Endothelial cell (in vitro differentiated cells): ENCODE measurements at places on chromosomes 5 and 9.

GRCh38 chr5:133939668-133940067, 28.8 kb downstream of the C5orf15 start:
- DNase-seq: no peak

GRCh38 chr5:11527652-11528349, 376.4 kb downstream of the CTNND2 start:
- DNase-seq: no peak

DNA sequence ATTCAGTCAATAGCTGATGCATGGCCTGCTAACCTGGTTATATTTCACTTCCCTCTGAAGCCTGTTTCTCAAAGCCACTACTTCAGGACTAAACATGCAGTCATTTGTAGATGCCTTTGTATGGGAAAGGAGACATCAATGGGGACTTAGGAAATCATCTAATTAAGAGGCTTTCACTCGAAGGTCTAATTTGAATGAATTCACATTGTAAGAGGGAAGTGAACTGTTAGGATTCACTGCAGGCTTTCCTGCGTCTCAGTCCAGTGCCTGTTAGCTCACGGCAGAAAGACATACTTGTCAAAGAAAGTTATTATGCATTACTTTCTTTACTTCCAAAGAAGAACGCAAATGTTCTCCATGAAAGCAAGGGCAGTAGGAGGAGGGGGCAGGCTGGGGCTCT, 50.6 kb upstream of the CDK20 start:
- no peak for DNase-seq

DNA sequence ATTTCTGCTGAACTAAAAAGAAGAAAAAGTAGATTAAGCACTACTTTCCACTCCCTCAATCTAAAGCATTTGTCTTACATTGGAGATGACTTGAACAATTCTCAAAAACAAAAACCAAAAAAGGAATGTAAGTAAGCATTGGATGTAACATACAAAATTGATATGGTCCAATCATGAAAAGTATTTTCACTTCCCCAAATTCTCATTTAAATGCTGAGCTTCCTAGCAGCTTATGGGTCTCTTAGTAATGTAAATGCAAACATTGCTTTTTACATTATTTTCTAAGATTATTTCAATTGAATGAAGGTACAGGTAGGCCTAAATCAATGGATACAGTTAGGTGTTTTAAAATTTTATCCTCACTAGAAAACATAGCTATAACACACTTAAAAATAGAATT, 20.0 kb downstream of the ANKH start:
- DNase-seq: no peak

DNA sequence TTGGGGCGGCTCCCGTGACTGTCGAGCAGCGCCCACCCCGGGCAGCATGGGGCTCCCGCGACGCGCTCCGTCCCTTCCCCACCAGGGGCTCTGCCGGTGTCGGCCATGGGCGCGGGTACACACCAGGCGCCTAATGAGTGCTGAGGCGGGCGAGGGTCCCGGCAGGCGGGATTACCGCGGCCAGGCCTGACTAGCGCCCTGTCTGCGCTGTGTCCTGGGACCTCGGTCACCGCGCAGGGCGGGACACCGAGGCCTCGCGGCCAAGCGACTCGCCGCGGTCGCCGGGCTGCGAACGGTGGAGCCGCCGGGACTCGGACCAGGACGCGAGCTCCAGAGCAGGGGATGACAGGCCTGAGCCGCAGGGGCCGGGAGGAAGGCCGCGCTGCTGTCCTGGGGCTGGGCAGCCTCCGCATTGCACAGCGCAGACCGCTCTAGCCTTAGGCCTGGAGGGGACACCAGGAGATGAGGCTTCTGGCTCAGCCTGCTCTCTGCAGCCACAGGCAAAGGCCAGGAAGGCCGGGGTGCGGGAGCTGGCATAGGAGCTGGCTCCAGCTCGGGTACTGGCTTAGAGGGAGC, 14.1 kb downstream of the LCN10 start:
- peak; percentile 52 for DNase-seq

DNA sequence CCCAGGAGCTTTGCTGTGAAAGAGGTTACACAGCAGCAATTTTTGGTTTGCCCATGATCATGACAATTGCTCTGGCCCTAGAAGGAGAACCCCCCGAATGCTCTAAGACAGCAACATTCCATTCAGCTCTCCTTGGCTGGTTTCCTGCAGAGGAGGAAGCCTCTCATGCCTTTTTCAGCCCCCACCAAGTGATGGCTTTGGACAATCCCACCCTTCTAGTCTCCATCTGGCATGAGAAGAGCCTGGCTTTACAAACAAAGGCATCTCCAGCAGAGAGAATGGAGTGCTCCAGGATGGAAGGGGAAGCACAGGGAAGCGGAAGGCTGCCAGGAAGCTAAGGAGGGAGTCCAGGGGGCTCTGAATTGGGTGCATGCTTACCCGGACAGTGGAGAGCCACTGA, 98.4 kb downstream of the CRB2 start:
- no peak for DNase-seq

- no peak for DNase-seq
Observed at GRCh38 chr5:178381921-178382695, 149.5 kb upstream of the PHYKPL start.

DNA sequence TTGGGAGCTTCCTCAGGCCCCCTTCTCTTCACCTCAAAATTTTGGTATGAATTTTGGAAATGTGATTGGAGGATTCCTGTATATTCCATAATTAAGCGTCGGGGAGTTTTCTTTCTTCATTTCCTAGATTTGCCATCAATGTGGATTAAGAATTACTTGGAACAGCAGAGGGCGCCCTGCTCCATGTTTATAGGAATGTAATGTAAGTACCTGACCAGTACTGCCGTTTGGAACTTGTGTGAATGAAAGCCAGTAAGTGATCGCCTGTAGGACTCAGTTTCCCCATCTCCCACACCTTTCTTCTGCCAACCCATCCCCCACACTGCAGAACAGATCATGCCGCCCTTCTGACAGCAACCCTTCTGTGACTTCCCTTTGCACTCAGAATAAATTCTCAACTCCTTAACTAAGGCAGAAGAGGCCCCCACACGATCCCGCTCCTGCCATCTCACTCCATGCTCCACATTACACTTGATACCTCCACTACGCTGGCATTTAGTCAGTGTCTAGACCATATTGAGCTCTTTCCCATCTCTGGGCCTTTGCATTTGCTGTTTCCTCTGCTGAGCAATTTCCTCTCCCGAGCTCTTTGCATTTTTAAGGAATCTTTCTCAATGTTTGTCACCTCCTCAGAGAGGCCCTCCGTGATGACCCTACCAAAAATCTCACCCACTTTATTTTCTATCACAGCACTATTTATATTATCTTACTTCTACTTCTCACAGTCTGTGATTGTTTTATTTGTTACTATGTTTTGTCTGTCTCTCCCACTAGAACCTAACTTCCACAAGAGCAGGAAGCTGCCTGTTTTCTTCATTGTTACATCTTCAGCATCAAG, 79.5 kb upstream of the HTR4 start:
- DNase-seq: peak; percentile 79

- DNase-seq: peak; percentile 87
Observed at GRCh38 chr5:141512390-141512910, 23.6 kb downstream of the PCDHGC5 start.

DNA sequence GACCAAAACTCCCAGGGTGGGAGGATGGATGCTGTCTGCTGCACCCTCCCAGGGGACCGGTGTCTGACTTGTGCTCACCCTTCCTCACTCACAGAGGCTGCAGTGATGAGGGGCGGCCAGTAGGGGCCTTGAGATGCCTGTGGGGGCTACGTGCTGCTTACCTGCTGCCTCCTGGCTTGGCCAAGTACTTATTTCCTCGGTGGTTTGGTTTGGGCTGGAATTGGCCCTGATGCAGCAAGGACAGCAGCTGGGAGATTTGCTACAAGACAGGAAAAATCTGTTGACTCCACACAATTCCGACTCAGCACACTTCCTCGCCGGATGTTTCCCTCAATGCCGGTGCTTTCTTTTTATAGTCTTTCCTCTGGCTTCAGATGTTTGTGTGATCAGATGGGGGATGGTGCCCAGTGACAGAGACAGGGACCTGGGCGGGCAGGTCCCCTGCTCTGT, 6.6 kb downstream of the PCDH12 start:
- DNase-seq: peak; percentile 70

DNA sequence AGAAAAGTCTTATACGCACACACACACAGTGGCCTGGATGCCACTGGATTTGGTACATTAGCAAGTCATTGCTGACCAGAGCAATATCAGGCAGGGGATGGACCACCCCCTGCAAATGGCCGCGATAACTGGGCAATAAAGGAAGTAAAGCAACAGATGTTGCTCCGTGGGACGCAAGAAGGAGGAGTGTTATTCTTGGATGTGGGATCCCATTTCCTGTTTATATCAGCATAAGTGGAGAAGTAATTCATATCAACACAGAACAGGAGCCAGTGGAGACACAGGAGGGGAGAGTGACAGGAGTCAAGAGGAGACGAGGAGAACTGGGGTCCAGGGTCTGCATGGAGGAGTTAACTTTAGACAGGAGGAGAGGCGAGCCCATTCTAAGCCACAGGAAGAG, 18.4 kb downstream of the RUFY1 start:
- DNase-seq: no peak

GRCh38 chr5:142364251-142365145, 39.7 kb upstream of the SPRY4 start:
- DNase-seq: no peak

DNA sequence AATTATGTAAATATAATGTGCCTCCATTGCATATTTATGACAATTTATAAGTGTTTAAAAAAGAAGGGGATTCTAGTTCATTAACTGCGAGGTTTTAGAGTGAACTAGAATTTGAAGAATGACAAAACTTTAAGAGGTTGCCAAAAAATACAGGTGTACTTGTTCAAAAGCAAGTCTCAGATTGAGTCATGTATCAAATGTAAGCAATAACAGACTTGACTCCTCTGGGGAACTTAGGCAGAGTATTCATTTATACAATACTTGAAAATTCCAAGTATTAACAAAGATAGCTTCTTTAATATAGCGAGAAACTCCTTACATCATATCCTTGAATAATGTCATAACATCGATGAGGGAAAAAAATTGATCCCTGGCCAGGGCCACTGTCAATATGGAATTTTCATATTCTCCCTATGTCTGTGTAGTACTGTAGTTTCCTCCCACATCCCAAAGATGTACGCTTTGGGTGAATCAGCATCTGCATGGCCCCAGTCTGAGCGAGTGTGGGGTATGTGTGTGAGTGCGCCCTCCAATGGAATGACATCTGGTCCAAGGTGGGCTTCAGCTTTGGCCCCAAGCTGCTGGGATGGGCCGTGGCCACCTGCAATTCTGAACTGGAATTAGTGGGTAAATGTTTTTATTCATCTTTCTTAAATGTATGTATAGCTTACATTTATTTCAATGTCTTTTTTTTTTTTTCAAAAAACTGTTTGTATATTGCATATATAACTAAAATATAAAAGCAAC, 70.1 kb downstream of the RIC1 start:
- no peak for DNase-seq

DNA sequence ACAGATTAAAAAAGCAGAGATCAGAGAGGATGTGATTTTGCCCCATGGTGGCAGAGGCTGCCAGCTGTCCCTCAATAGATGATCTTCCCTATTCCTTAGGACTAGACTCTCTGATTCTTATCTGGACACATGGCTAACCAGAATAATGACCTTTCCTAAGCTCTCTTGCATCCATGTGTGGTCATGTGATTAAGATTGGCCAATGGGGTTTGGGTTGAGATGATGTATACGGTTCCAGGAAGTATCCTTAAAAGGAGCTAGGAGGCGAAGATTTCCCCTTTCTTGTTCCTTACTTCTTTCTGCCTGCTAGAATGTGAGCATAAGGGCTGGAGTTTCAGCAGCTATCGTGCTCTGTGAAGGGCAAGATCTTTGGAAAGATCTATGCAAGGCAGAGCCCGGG, 39.8 kb downstream of the FOXI1 start:
- DNase-seq: no peak

GRCh38 chr5:179196405-179197079, 136.4 kb downstream of the ZNF354C start:
- DNase-seq: no peak

DNA sequence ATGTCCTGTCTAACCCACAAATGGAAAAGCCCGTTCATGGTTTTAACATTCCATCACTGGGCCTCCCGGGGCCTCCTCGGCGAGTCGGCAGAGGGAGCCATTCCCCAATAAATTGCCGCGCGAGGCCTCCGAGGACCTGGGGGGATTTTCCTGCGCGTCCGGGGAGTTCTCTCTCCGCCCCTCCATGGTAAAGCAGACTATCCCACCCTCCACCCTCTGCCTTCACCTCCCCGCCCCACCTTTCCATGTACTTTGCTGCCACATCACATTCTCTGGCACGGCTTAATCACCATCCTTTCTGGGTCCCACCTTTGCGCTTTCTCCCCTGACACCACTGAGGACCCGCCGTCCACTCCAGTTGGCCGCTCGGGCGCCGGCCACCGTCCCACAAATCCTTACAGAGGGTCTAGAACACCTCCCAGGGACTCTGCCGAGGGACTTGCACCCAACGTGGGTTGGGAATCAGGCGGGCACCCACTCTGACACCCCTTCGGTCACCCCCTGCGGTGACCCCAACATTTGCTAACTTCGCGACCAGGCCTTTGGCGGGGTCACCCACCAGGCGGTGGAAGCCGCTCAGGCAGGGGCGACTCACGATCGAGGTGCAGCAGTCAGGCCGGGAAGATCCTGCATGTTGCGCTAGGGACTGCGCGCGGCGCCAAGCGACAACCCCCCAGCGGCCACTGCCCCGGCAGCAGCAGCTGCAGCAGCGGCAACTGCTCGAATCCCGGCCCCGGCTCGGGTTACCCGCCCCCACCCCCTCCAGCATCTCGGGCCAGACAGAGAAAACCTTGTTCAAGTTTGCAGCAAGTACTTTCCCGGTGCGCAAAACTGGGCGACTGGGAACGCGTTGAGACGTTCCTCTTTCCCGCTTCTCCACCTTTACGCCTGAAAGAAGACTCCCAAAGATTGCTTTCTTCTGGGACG, at the start of gene MEGF10:
Gene MEGF10 (plus strand): TSS at position 778 of the 927 bp plus-strand sequence. CDS start 40,513 bp downstream, outside the sequence.
- peak; percentile 70 for DNase-seq

DNA sequence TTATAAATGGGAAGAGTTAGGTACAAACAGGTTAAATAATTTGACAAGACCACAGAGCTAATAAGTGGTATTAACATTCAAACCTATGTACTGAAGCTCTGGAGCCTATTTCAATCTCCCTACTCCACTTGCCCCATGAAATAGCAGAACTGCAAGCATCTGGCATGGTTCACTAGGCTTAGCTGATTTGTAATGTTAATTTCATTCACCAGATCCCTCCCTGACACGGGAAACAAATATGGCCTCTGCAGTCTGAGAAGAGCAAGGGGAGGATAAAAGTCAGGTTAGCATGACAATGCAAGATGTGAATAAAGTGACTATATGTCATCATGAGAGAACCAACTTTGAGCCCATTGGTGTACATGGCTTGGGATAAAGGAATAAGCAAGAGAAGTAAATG, 428.8 kb downstream of the BRINP1 start:
- DNase-seq: no peak

DNA sequence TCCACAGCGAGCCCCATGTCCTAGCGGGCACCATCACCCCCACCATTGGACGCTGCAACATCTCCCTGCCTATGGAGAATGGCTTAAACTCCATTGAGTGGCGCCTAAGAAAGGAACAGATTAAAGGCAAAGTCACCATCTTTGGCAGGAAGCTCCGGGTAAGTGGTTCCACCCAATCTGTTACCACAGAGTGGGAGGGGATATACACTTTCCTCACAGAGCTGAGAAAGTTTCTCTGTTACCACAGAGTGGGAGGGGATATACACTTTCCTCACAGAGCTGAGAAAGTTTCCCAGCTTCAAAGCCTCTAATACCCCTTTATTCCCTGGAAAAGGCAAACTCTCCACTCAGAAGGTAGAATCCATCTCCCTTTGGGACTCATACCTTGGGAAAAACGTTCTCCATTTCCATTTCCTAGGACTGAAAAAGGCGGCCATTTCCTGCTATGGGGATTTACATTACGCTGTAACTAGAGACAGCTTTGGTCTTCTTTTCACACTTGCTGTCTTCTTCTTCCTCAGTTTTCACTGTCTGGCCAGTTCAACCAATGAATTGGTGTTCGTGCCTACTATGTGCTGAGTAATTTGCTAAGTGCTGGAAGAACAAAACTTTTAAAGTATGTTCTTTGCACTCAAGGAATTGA, 63.4 kb upstream of the WWC1 start:
- no peak for DNase-seq
